ENCODE measurements at places on chromosomes 2 and 18.
A peak's percentile ranks its signal among the peaks of the same experiment; 100 is the strongest.

DNA sequence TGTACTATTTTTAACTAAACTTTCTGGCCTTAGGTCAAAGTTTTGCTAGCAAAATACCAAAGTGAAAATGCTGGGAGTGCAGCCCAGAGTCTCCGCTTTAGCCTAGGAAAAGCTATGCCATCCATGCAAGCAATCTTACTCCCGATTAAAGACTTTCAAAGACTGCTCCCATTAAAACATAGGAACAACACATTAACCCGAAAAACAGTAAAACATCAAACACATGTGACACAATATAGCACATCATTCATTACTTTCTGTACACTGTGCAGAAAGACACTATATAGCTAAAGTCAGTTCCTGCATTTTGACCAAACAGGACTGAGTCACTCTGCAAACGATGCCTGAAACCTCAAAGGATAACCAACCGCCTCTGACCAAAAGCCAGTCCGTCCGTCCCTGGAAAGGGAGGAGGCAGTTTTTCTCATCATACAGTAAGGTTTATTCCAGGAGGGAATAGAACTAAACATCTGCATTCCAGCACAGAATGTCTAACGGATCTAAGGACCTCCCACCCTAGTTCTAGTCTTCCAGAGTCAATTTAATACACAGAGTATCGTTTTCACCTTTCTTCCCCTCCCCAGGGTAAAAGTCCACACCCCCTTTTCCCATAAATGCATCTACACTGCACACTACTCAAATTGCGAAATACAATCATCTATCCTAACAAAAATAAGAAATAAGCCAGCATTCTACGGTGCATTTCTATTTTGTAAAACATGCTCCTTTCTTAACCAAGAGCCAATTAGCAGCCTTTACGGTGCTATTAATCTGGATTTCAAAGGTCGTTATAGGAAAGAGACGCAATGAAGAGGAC, 1.7 kb downstream of the ROCK2 start:
- no peak for DNase-seq

DNA sequence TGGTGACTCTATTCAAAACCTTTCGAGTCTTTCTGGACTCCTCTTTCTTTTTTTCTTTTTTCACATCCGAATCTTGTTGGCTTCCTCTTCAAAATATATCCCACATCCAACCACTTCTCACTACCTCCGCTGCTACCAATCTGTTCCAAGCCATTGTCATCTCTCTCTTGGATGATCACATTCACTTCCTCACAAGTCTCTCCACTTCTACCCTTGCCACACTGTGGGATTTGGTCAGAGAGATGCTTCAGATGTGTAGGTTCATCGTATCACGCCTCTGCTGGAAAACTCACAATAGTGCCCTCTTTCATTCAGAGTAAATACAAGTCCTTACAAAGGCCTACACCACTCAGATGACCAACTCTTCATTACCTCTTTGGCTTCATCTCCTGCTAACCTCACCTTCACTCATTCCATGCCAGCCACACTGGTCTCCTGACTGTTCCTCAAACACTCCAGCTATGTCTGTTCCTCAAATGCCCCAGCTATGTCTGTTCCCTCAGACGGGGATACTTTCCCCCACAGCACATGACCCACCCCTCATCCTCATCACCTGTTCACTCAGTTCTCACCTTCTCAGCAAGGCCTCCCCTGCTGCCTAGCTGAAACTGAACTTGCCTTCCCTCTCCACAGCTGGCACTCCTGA, 67.2 kb upstream of the PELI1 start:
- no peak for DNase-seq

GRCh38 chr2:203596183-203596582, 61.1 kb upstream of the RAPH1 start:
- DNase-seq: no peak

- DNase-seq: no peak
Observed at GRCh38 chr2:38045811-38046210, 30.1 kb downstream of the CYP1B1 start.

DNA sequence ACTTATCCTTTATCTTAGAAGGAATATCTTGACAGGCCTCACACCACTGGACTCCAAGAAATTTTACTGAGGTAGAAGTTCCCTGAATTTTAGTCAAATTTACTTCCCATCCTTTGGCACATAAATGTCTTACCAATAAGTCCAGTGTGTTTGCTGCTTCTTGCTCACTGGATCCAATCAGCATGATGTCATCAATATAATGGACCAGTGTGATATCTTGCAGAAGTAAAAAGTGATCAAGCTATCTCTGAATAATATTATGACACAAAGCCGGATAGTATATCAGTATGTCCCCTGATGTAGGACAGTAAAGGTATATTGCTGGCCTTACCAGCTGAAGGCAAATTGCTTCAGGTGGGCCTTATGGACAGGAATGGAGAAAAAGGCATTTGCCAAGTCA, 6.9 kb upstream of the GYPC start:
- DNase-seq: no peak

- no peak for DNase-seq
Observed at GRCh38 chr18:10723496-10723895, 197.7 kb downstream of the NAPG start.

GRCh38 chr18:79071503-79072210, 2.5 kb downstream of the ATP9B start:
- peak; percentile 47 for DNase-seq

- no peak for DNase-seq
Observed at GRCh38 chr2:162337868-162338267, 6.1 kb upstream of the GCA start.

DNA sequence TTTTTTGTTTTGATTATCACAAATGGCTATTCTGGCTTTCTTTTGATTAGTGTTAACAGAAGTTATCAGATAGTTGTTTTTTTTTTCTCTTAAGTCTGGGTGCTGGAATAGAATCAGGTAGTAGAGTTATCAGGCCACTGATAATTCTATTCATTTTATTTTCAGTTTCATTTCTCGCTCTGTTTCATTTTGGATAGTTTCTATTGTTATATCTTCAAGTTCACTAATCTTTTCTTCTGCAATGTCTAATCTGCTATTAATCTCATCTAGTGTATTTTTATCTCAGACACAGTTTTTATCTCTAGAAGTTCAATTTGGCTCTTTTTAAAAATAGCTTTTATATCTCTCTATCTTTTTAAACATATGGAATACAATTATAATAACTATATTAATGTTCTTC, 241.8 kb upstream of the EPC2 start:
- no peak for DNase-seq

DNA sequence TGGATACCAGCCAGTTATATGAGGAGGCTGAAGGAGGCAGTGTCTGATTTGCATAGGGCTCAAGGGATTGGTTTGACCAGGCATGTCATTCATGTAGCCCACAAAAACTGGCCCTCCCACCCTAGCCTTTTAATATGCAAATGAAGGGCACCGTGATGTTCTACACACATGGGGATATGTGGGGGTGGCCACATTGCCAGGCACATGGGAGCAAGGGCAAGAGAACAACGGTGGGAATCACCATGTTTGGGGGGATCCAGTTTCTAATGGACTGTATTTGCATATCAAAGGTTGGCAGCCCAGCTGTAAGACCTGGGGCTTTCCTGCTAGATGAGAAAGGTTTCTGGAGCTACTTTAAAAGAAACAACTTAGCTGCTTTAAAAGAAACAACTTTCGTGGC, 65.1 kb upstream of the SLC25A52 start:
- no peak for DNase-seq

- DNase-seq: no peak
Observed at GRCh38 chr2:222851956-222852617, 8.7 kb upstream of the ACSL3 start.

GRCh38 chr2:33411765-33412164, 64.7 kb upstream of the RASGRP3 start:
- no peak for DNase-seq

DNA sequence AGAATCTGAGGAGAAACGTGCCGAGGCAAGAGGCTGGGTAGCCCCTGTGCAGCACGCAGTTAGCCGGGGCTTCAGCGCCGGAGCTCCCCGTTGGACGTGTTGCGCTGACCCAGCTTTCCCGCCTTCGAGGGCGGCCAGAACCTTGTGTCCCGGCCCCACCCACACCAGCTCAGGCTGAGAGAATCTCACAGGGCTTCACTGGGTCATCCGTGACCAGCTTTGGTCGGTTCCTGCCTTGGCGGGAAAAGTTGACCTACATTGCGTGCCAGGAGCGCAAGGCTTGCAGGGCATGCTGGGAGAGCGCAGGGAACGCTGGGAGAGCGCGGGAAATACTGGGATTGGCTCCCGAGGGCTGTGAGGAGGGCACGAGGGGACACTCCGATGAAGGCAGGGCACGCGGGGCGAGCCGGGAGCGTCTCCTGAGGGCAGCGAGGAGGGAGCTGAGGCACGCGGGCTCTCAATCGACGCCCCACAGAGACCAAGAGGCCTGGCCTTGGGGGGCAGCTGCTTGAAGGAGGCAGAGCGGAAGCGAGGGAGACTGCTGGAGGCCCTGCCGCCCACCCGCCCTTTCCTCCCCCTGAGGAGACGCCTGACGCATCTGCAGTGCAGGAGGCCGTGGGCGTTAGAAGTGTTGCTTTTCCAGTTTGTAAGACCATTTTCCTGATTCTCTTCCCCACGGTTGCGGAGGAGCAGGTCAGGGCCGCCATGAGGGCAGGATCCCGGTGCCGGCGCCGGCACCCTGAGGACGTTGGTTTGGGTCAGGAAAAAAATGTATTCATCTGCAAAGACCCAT, at the start of gene C18orf63:
C18orf63 (plus strand) TSS at position 376 of the 793 bp plus-strand sequence. CDS start 2,027 bp downstream, outside the sequence.
- no peak for DNase-seq

DNA sequence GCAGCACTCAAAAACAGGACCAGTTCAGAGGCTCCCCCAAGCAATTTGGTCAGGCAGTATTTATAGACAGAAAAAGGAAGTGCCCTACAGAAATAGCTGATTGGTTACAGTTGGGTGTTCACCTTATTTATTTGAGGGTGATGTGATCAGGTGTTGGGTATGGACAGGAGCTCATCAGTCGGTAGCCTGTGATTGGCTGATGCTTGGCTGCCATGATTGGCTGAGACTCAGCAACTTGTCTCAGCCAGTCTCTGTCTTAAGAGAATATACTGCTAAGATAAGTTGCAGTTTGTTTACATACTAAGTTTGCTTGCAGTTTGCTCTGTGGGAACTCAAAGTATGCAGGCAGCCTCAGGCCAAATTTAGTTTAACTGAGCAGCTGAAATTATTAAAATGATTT, 9.4 kb downstream of the ABCG8 start:
- no peak for DNase-seq

GRCh38 chr2:19358242-19359020, at the start of gene OSR1:
TSS of gene OSR1 (minus strand) at chr2:19358623. CDS start at chr2:19353805, 4,818 bp downstream.
- DNase-seq: peak; percentile 25

GRCh38 chr2:197174539-197175094, 136.0 kb downstream of the ANKRD44 start:
- no peak for DNase-seq

All from HL-60 (cell line).